ENCODE measurements at places on chromosomes 5 and 9. TPM values are rescaled to one million over a fixed set of nuclear protein-coding genes. Genes with fewer than 3 reads are reported as not detected.

Gene WNK2
- not detected for total RNA-seq

Gene SNX18
- total RNA-seq: 15.7 TPM

Gene GABRP
- total RNA-seq: 1,966 TPM

Gene SHC3
- 0.79 TPM for total RNA-seq

Gene PCDHA13
- 0.11 TPM for total RNA-seq

Gene IL5
- not detected for total RNA-seq

Gene DOCK2
- total RNA-seq: 1.2 TPM

Gene UBLCP1
- total RNA-seq: 22.4 TPM

Gene TRPM6
- not detected for total RNA-seq

Gene ZNF658
- total RNA-seq: 3.8 TPM

Gene PCDHA5
- total RNA-seq: 0.11 TPM

Gene RGS7BP
- not detected for total RNA-seq

Gene HIGD2A
- total RNA-seq: 41.3 TPM

Gene LCP2
- not detected for total RNA-seq

Gene SPINK7
- total RNA-seq: not detected

Gene FAF2
- total RNA-seq: 36.1 TPM

Gene FREM1
- total RNA-seq: 1.5 TPM

Gene TAS2R1
- total RNA-seq: 0.76 TPM

Gene PCDHB12
- total RNA-seq: under 0.01 TPM

Gene RBM27
- 21.1 TPM for total RNA-seq

Gene ATP10B
- not detected for total RNA-seq

Gene IGFBPL1
- 48.3 TPM for total RNA-seq

Gene ATOSB
- total RNA-seq: 42.5 TPM

Gene NR2F1
- total RNA-seq: 1.6 TPM

Gene MARCHF11
- total RNA-seq: not detected

Measured in placental epithelial cell (primary cell).